Fibroblast of skin of left biceps (primary cell): ENCODE measurements at places on chromosomes 1 and 21.

GRCh38 chr1:157111396-157112165 lies 12.0 kb upstream of the ETV3L start:
- no peak for DNase-seq

DNA sequence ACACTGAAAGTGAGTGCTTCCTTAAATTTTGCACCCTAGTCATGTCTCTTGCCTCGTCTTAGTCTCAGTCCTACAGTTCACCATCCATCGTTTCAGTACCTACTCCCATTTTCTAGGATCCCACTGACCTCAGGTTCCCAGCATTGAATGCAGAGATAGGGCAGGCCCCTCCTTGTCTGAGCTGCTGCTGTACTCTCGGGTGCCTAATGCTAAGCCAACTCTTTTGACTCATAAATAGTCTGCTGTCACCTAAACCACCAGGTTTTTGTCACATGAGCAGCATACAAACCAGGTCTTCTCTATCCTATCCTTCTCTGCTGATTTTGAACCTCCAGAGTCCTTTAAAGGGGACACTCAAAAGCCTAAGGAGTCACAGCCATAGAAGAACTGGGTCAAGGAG lies 3.0 kb downstream of the ARHGAP30 start:
- no peak for DNase-seq

- DNase-seq: no peak
Measured at GRCh38 chr1:76005765-76006164, 68.8 kb upstream of the ST6GALNAC3 start.

DNA sequence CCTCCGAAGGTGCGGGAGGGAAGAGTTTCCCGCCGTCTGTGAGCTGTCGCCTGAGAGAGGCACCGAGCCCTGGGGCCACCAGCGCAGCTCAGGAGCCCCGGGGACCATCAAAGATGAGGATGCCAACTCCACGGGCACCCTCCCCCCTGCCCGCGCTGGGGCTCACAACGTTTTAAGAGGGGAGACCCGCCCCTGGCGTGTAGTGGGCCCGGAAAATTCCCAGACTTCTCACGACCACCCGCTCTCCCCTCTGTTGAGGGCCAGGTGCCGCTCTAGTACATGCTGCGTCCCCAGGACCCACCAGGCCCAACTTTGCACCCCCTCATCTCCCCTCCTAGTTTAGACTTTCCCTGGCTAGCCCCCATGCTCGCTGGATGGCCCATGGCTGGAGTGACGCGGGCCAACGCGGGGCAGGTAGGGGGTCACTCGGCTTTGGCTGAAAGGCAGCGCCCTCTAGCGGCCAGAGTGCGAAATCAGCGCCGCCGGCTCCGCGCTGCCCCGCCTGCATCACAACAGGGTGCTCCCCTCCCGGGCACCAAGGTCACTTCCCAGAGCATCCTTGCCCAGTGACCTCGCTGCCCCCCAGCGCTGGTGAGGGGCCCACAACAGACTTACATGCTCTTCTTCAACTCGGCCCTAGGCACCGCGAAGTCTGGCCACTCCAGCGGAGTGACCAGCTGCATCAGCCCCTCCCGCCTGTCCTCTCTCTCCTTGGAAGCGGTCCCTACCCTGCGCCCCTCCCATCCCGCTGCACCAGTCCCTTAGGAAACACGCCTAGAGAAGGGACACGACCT lies 1.8 kb downstream of the CD160 start:
- DNase-seq: no peak

DNA sequence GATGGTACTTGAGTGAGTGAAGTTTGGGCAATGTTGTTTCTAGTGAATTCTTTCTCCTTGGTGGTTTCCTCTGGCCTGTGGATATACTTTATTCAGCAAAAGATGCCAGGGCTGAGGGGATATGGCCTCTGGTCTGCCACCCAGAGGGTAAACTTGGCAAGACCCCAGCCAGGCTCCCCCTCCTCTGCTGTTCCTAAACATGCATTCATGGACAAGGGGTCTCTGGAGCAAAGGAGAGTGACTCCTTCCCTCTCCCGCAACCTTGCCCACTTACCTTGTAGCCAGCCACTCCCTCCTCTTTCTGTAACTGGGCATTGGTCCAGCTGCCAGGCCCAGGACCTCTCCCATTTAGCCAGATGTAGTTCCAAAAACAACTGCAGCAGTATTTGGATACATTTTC lies 43.8 kb downstream of the RUNX3 start:
- DNase-seq: no peak

GRCh38 chr1:108560874-108561459 lies 1.1 kb downstream of the EEIG2 start:
- no peak for DNase-seq

- DNase-seq: no peak
Measured at GRCh38 chr1:78102916-78103315, 57.1 kb downstream of the GIPC2 start.

GRCh38 chr1:75400716-75401115 lies 210.2 kb downstream of the SLC44A5 start:
- DNase-seq: no peak

DNA sequence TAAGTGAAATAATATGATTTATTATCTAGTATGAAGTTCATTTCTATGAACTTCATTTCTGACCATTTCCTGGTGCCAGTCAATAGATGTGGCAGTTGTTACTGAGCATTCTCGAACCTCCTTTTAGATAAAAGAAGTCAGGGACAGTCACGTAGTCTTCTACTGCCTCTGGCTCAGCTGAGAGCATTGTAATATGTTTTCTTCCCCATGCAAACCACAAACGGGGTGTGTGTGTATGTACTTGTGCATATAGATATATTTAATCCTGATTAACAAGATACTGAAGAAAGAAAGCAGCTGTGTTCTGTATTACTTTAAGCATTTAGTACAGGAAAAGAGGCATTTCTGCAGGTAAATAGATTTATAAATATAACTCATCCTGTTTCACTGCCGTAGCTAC lies 21.6 kb downstream of the ZNF684 start:
- no peak for DNase-seq

DNA sequence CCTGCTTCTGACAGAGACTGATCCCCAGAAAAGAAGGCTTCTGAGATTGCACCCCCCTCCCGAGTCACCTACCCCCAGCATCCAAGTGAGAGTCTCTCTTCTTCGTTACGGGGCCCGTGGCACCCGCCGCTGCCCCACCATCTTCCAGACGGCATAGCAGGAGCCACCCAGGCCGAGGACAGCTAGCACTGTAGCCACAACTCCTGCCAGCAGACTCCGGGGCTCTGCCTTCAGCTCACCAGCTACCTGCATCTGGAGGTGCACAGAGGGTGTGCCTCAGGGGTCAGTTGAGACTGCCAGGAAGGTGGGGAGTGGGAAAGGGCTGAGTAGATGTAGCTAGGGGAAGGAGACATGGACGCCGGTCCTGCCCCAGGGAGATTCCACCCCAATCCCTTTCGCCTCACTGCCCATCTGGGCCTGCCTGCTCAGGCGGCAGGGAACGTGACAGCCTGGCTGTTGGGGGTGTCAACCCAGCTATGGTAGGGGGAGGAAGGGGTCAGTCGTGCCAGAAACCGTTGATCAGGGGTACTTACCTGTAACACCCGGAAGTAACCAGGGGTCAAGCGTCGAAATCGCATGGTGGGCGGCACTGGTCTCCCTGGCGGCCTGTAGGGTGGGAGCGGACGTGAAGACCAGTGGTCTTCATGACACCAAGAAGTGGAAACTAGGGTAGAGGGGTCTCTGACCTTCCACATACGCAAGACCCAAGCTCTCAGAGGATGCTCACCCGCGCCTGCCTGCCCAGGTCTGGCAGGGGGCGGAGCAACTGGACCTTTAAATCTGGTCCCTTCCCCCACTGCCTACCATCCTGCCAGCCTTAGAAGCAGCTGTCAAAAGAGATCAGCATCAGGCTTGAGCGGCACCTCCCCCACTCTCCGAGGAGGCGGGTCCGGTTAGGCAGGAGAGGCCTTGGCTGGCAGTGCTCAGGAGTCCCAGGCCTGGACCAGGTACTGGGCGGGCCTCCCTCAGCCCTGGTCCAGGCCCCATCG lies at the start of gene ZNF593OS:
Gene ZNF593OS, minus strand, starts transcription at position 749 of the 989 bp plus-strand sequence. Its CDS starts 171 bp downstream, at position 578.
- DNase-seq: no peak

DNA sequence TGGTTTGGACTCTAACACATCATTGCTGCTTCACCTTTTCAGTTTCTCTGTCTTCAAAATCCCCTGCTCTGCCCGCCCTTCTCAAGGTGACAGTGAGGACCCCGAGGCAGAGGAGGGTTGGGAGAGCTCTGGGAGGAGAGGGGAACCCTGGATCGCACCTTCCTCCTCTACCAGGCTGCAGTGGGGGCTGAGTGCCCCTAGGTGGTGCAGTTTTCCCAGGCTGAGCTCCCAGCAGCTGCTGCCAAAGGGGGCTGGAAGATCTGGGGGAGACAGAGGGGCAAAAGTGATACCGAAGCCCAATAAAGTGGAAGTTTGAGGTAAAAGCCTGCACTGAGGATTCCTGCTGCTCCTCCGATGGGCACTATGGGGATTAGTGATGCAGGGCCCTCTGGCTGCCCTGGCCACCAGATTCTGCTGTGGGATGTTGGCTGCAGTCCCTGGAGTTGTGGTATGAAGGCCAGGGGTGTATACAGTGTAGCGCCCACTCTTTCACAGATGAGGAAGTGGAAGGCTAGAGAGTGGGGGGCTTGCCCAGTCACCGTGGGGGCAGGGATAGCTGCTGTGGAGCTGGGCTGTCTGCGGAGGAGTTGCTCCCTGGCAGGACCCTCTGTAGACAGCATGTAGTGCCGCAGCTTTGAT lies 40.7 kb upstream of the SCMH1 start:
- no peak for DNase-seq

DNA sequence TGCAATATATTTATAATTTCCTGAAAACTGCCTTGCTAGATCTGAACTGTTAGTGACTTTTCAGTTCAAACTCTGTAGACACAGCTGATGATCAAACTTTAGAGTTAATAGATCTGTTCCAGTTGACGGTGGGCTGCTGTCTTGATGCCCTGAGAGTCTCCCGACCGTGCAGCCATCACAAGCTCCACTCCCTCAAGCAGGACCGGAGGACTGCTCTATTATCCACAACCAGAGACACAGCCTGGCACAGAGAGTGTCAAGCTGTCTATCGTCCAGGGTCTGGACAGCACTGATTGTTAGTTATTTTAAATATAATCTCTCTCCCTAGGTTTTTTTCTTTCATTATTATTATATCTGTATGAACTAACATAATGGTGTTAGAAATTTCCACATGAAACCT lies 8.0 kb downstream of the CHODL start:
- DNase-seq: no peak

GRCh38 chr1:208445758-208446203 lies 201.6 kb upstream of the PLXNA2 start:
- DNase-seq: no peak

DNA sequence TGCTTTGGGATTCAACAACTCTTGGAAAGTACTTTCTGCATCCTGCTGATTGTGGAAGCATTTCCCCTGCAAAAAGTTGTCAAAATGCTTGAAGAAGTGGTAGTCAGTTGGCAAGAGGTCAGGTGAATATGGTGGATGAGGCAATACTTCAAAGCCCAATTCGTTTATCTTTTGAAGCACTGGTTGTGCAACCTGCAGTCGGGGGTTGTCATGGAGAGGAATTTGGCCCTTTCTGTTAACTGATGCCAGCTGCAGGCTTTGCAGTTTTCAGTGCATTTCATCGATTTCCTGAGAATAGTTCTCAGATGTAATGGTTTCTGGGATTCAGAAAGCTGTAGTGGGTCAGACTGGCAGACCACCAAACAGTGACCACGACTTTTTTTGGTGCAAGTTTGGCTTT lies 47.6 kb upstream of the GJA5 start:
- no peak for DNase-seq

- DNase-seq: no peak
Measured at GRCh38 chr1:179952186-179952585, 2.4 kb upstream of the CEP350 start.

- DNase-seq: no peak
Measured at GRCh38 chr1:53604291-53604919, 134.6 kb downstream of the GLIS1 start.

GRCh38 chr1:154329551-154330131 lies 4.3 kb downstream of the ATP8B2 start:
- DNase-seq: no peak

DNA sequence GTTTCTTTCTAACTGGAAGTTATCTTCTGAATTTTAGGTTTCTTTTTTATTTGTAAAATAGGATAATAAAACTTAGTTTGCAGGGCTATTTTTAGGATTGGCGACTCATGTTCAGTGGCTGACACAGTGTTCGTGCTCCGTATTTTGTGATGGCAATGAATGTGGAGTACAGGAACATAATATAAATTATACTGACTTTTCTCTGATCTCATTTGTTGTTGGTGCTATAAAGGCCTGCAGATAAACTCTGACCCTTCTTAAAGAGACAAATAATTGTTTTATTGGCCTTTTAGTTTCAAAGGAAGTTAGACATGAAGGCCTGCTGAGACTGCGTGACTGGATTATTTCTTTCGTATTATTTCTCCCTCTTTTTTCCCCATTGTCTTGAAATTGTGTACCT lies 339.6 kb downstream of the PDE4B start:
- no peak for DNase-seq

DNA sequence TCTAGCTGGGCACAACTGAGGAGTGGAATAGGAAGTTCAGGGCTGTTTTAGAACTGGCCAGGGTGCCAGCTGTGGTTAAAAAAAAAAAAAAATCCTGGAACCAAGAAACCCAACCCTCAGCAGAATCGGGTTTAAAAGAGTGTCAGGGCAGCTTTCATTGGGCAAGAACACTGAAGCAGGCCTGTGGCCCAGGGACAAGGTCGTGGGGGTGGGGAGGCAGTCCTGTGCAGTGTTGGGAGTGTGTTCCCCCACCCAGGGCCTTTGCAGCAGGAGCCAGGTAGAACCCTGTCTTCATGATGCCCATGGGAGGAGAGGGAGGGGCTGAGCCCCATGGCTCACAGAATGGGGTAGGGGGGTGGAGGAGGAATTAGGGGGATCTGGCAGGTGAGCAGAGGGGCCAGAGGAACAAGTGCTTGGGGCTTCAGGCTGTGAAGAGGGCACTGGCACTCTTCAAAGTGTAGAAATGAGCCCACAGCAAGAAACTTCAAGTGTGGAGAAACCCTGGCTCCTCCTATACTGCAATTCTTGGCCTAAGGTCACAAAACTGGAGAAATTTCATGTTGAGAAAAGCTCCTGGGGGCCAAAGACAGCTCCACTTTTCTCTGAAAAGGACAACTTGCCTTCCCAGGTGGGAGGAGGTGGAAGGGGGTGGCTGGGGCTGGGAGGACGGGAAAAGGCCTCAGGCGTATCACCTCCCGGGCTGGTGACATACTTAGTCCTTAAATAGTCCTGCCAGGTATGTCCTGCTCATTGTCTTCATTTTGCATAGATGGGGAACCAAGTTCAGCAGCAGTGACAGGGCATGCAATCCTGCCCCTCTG lies 39.3 kb downstream of the KIAA1614 start:
- DNase-seq: no peak

DNA sequence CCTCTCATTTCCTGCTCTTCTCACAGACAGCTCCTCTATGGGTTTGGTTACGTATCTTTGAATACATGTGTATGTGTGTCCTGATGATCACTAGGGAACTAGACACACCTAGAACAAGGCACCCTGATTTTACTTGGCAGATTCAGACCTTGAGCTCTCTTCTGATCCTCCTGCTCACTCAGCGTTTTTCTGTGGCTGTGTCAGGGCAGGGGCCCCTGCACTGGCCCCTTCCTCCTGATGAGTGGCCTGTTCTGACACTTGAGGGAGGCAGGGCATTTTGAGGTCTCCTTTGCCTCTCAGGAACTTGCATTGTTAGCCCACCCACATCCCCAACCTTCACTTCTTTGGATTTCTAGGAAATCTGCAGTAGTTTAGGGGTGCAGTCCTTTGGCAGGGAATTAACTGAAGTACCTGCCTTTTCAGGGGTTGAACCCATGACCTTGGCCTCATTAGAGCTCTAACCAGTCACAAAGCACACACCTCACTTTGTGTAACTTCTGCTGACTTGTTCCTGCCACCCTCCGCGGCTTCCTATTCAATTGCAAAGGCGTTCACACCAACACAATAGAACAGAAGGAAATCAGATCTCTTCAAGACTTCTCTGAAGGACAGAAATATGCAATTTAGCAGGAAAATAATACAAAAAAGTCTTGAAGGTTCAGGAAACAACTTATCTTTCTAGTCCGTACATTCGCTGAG lies 8.8 kb downstream of the SMYD2 start:
- DNase-seq: no peak
